ENCODE measurements at places on chromosomes 2 and 18.

GRCh38 chr2:8234253-8234652 lies 447.6 kb upstream of the ID2 start:
- DNase-seq: no peak

GRCh38 chr2:174485788-174486562 lies 854 bp downstream of the GPR155 start:
- no peak for DNase-seq

- DNase-seq: no peak
Measured at GRCh38 chr2:37851428-37851827, 73.7 kb upstream of the RMDN2 start.

DNA sequence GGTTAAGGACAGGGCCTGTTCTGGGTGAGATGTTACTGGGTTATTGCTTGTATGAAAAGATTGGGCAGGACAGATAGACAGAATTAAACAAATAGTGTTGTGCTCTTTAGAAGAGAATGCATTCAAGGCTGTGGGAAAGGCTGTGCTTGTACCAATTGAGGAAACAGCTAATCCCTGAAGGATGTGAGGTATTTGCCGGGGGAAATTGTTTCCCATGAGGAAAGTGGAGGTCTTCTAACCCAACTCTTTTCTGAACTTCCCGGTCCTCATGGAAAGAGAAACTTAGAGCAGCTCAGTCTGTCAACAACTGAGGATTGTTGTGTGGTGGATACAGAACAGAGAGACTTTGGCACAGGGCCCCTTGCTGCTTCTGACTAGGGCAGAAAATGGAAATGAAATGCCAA lies 9.5 kb downstream of the SLC1A4 start:
- no peak for DNase-seq

DNA sequence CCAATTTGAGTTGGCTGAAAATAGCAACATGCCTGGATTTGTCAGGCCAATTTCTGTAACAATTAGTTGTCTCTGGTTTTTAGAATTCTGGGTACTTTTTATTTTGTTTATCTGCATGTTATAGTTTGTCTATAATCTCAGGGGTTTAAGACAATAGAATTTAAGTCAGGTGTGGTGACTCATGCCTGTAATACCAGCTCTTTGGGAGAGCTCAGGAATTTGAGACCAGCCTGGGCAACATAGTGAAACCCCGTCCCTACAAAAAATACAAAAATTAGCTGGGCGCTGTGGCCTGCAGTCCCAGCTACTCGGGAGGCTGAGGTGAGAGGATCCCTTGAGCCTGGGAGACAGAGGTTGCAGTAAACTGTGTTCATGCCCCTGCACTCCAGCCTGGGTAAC lies 114.4 kb upstream of the GLS start:
- no peak for DNase-seq

DNA sequence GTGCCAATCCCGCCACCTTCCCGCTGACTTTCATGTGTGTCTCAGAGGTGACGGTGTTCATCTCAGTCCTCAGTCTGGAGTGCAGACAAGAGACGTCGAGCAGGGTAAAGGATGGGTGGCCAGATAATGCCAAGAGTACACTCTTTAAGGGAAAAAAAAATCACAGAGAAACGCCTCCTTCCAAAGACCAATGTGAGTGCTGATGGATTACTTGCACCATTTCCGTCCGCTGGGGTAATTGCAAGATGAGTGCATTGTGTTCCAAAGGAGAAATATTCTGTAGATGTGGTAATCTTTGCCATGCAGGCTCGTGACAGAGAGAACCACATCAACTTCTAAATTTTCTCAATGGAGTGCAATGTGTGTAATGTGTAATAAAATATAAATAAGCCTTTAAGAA lies 81.0 kb downstream of the KLHL29 start:
- no peak for DNase-seq

GRCh38 chr2:7825591-7826312 lies 856.1 kb upstream of the ID2 start:
- DNase-seq: no peak

GRCh38 chr2:45852450-45853150 lies 201.1 kb downstream of the PRKCE start:
- no peak for DNase-seq

- no peak for DNase-seq
Measured at GRCh38 chr18:24869285-24869684, 408.8 kb downstream of the HRH4 start.

GRCh38 chr2:150485114-150485870 lies 2.2 kb downstream of the RND3 start:
- peak; percentile 67 for DNase-seq

GRCh38 chr18:68840554-68841263 lies 42.8 kb downstream of the CCDC102B start:
- DNase-seq: no peak

DNA sequence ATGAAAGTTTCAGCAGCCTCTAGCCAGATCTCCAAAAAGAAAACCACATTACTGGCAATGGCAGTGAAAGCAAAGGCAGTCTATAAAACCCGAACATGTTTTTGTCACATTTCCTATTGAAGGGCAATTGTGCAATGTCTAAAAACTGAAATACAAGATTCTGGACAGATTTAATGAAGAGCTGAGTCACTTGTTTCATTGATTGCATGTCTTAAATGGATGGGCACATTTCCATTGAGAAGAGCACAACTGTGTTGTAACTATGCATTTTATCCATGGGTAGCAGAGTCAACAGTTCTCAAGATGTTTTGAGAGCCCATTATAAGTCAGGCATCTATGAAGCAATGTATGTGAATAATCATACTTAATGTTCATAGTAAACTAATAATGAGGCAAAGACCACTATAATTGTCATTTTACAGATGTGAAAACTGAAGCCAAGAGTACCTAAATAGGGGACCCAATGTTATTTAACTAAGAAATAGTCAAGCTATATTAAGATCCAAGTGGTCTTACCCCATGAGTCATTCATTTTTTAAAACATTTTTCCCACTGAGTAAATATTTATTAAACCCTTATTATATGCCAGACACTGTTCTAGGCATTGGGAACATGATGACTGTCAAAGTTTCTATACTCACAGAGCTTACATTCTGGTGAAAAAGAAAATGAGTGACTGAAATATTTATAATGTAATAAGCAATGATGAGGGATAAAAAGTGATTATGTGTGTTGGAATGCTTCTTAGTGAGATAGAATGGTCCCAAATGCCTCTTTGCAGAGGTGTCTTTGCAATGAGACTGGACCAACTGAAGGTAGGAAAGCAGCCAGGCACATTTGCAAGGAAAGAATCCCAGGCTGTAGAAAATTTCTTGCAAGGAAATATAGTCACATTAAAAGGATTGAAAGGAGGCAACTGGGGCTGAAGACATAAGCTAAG lies 818.9 kb upstream of the ACVR2A start:
- no peak for DNase-seq

GRCh38 chr2:66428986-66429612 lies 5.8 kb upstream of the MEIS1 start:
- peak; percentile 9 for DNase-seq

DNA sequence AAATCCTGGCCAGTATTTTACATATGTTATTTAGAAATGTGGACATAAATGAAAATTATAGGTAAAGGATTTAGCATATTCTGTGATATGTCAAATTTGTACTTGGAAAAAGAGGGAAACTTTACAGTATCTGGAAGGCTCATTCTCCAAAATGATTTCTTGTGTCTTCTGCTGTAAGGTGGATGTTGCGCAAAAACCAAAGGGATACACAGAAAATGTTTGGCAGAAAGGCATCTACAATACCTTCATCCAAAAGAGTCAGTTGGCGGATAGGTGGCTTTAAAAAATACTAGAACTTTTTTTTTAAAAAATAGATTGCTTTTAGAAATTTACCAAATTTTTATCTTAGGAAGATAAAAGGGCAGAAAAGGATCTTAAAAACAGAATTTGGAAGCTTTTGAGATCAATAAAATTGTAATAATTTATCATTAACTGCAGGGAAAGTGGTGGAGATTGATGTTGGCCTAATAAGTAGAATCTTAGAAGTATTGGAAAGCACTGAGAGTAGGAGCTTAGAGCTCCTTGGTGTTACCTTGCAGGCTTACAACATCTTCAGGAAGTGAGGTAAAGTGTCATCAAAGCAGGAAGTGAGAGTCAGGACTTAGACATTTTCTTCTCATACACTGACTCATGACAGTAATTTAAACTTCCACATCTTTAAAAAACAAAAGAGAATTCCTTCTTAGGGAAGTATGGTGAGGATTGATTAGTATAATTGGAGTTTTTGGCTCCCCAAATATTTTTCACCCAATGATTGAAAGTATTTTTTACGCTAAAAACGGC lies 2.1 kb downstream of the NABP1 start:
- DNase-seq: no peak

- no peak for DNase-seq
Measured at GRCh38 chr2:135843671-135844070, 6.7 kb upstream of the LCT start.

GRCh38 chr2:123502931-123503330 lies 522.2 kb upstream of the CNTNAP5 start:
- no peak for DNase-seq

GRCh38 chr2:95695613-95696012 lies 103.8 kb downstream of the TRIM43 start:
- DNase-seq: no peak

DNA sequence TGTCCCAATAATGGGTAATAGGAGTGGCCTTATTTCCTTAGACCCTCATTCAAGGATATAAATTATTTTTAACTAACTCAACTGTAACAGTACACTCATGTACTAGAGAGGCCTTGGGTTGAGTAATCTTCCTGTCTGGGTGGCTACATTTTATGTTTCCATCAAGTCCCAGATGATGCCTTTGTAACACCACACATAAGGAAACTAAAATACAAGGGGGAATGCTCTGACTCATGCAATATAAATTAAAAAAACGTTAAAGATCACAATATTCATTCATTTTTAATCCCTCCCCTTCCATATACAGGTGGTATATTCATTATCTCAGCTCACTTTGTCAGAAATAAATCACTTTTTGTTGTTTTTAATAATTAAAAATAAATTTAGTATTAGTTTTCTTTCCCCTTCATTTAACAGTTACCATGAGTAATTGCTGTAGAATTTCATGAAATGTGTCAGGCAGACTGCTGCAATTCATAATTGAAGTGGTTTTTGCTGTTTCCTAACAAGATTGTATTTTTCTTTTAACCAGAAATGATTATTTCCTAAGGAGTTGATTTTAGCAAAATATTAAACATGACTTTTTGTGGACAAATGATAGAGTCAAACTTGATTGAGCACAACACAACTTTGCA lies 1403.6 kb downstream of the SUCLG1 start:
- no peak for DNase-seq

- no peak for DNase-seq
Measured at GRCh38 chr2:39996653-39997080, 217.6 kb upstream of the THUMPD2 start.

DNA sequence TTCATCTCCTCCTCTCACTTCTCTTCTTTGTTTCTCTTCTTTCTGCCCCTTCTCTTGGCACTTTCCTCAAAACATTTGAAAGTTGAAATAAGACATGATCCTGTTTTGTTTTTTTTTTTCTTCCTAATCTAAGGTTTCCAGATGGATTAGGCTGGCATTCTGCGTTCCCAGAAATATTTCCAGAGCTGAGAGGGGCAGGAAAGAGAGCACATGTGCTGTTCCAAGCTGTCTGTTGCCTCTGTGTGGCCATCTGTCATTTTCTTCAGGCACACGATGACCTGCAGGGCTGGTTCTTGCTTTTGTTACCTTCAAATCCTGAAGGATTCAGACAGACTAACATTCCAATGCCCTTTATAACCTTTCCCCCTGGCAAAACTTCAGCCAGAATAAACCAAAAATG lies 142.9 kb downstream of the RNF144A start:
- no peak for DNase-seq

DNA sequence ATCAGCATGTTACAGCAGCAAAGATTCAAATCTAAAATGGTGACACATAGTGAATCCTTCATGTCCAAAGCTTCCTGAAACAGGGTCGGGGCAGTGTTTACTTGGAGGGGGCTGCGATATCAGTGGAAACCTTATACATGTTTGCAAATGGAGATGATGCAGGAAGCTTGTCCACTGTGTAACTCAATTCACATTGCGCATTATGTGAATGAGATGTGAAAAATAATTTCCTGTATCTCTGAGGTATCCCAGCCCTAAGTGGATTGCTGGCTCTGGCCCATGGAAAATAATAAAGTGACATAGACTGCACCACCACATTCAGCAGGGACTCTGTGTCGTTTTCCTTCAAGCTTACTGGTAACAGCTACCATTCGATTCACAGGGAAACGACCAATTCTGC lies 505.5 kb downstream of the GALR1 start:
- peak; percentile 19 for DNase-seq

DNA sequence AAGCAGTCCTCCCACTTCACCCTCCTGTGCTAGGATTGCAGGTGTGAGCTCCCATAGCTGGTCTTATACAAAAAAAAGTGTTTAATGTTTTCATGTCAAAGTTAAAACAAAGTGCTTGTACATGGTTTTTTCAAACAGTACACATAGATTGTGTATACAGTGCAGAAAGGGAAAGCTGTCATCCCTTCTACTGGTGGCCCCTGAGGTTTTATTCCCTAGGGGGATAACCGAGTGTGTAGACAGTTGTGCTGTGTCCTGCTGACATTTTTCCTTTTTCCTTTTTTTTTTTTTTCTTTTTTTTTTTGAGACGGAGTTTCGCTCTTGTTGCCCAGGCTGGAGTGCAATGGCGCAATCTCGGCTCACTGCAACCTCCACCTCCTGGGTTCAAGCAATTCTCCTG lies 10.8 kb downstream of the TUBB6 start:
- no peak for DNase-seq

DNA sequence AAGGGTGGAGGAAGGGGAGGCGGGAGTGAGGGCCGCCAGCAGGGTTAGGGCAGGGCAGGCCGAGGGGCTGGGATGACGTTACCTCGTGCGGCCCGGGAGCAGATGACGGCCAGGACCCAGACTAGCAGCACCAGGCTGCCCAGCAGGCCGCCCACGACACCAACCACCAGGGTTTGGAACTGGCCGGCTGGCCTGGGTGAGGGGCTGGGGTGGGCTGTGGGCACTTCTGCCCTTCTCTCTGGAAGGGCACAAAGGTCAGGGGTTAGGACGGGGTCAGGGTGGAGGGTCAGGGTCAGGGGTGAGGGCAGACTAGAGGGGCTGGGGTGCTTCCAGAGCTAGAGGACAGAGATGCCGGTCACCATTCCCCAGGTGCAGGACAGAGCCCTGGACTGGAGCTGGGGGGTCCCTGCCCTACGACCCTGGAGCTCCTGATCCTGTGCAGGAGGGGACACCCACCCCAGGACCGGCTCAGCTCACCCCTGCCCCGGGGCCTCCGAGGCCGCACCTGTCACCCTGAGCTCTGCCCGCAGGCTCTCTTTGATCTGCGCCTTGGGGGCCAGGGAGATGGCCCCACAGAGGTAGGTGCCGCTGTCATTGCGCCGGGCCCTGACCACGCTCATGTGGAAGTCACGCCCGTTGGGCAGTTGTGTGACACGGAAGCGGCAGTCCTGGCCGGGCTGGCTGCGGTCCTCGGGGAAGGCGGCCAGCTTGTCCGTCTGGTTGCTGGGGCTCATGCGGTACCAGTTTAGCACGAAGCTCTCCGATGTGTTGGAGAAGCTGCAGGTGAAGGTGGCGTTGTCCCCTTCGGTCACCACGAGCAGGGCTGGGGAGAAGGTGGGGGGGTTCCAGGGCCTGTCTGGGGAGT lies 6.3 kb downstream of the PDCD1 start:
- DNase-seq: no peak

GRCh38 chr2:176149481-176149938 lies 1.8 kb upstream of the HOXD4 start:
- no peak for DNase-seq

Measured in NCI-H2107 (cell line).